NCI-H526 treated with DMSO at 0.1 percent for 48 hours (cell line): ENCODE measurements at places on chromosomes 2 and 18.

DNA sequence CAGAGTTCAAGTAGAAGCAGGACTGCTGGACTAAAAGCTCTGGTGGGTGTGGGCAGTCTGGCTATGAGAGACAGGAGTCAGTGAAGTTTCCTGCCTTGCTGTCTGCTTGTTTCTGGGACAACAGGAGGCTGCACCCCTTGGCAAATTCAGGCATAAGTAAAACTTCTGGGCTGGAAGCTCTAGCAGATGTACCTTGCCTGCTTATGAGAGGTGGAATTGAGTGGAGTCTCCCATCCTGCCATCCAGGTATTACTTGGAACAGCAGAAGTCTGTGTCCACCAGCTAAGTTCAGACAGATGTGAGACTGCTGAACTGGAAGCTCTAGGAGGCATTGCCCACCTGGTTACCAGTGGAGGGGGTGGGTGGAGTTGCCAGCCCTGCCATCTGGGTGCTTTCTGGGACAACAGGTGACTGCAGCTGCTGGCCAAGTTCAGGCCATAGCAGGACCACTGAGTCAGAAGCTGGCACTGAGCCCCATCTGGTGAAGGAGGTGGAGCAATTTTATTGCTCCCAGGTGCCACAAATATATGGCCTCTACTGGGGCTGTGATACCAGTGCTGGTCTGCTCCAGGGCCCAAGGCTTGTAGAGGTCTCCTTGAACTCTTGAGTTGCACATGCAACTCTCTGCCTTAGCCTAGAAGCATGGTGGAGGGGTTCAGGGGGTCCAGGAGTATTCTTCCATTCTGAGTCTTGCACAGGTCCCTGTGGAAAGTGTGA lies 199.4 kb upstream of the FN1 start:
- no peak for DNase-seq

GRCh38 chr2:198135481-198135934 lies 331.1 kb downstream of the PLCL1 start:
- no peak for DNase-seq

DNA sequence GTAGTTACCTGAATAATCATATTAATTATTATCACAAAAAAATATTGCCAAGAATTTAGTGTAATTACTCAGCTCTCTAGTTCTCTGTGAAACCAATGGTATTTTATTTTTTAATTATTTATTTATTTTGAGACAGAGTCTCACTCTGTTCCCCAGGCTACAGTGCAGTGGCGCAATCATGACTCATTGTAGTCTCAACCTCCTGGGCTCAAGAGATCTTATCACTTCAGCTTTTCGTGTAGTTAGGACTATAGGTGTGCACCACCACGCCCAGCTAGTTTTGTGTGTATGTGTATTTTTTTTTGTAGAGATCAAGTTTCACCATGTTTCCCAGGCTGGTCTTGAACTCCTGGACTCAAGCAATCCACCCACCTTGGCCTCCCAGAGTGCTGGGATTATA lies 440.4 kb upstream of the CDH20 start:
- DNase-seq = no peak

DNA sequence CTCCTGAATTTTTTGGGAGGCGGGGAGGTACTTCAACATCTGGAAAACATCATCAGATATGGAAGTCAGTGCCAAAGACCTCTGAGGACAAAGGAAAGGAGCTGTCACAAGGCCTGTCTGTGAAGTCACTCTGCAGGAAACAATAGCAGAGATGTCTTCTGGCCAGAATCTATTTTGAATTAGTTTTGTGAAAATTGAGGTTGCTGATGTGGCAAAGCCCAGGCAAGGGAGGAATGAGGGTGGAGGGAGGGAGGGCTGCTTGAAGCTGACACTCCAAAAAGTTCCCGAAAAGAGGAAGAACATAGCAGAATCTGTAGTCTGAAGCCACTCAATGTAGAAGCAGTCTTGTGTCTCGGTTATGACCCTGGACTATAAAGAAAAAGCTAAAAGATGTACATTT lies 151.1 kb upstream of the LHCGR start:
- no peak for DNase-seq

DNA sequence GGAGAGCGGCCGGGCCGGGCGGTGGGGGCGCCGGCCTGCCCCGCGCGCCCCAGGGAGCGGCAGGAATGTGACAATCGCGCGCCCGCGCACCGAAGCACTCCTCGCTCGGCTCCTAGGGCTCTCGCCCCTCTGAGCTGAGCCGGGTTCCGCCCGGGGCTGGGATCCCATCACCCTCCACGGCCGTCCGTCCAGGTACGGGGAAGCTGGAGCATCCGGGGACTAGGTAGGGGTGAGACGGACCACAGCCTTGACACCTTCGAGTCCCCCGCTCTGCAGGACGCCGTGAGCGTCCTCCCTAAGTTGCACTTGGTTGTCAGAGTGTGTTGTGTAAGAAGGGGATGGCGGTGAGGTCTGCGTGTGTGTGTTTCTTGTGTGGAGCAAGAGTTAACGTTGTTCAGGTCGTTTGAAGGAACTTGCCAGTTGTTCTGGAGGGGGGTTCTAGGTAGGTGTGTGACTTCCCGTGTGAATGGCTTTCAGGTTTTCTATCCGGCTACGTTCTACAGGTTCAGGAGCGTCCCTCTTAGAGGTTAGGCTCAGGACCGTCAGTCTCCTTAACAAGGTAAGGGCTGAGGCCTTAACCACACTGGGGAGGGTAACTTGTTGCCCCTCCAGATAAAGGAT lies 393 bp downstream of the IL1R1 start:
- DNase-seq = no peak

GRCh38 chr2:237729681-237730475 lies 68.7 kb upstream of the RBM44 start:
- DNase-seq = no peak

DNA sequence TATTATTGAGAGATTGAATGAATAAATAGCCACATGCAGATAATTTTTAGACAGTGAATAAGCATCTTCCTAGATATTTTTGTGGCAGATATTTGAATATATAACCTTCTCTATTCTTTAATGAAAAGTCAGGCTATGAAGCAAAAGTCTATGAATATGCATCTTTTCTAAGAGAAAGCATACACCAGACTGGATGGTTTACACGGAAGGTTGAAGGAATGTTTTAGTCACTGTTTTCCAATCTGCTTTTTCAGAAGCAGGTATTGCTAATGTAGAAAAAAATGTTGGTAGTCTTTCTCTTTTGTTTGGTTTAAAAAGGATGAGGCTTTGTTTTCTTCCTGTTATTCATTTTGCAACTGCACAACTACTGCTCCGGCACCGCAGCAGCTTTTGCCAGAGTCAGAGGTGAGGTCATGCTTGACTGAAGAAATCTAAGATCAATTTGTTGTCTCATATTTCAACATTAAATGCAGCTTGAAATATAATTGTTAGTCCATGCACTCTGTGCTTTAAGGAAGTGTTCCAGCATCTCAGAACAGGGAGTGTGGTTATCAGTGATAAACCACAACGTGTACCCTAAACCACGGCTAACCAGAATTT lies 1540.8 kb upstream of the PIK3C3 start:
- DNase-seq = no peak

DNA sequence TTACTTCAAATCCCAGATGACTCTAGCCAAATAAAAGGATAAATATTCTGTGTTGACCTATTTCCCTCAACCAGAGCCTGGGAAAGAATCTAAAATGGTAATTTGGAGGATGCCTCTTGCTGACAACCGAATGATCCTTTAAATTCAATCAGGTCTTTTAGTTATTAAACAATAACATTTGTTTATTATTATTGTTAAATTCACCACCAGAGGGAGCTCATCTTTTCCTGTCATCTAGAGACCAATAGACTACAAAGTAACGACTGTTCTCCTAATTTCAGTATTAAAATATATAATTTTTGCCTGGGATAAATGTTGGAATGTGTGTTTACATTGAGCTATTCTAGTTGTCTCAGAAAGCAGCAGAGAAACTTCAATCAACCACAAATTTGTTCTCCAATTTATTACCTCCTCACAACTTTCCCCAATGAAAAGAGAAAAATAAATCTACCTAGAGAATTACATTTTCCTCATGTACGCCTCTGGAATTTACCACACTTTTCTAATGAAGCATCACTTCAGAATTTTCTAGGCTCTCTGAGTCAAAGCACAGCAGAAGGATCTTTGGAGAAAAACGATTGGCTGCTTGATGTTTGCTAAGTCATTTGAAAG lies 142.7 kb downstream of the SCG2 start:
- DNase-seq = no peak

DNA sequence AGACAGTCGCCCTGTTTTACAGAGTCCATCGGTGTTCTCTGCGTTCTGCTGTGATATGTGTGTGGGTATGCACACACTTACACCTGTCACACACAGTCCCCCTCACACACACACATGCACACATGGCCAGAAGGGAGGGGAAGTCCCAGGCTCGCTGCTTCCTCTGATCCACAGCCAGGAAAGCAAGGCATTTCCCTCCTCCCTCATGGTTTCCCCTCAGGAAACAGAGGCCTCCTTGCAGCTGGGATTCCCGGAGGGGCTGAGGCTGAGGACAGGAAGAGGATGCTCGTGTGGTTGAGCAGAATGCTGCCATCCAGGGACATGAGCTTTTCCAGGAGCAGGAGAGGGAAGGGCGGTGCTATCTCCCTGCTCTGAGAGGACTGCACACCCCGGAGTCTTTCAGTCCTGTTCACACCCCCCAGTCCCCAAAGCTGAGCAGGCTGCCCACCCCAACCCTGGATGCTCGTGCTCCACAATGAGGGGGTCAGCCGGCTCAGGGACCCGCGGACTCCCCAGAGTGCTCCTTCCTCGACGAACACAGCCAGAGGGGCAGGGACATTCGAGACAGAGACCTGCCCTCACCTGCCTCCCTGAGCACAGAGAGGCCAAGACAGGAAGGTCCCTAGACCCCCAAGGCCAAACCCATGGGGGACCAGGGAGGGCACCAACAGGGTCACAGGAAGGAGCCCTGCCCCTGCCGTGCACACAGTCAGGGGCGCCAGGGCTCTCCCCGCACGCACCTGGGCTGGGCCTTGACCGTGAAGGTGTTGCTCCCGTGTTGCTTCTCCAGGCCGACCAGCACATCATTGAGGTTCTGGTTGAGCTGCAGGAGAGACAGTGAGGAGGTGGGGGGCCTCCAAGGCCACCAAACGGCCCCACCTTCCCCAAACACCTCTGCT lies 45.3 kb downstream of the BIN1 start:
- no peak for DNase-seq

GRCh38 chr18:74478880-74479279 lies 17.3 kb upstream of the CNDP2 start:
- DNase-seq = no peak

DNA sequence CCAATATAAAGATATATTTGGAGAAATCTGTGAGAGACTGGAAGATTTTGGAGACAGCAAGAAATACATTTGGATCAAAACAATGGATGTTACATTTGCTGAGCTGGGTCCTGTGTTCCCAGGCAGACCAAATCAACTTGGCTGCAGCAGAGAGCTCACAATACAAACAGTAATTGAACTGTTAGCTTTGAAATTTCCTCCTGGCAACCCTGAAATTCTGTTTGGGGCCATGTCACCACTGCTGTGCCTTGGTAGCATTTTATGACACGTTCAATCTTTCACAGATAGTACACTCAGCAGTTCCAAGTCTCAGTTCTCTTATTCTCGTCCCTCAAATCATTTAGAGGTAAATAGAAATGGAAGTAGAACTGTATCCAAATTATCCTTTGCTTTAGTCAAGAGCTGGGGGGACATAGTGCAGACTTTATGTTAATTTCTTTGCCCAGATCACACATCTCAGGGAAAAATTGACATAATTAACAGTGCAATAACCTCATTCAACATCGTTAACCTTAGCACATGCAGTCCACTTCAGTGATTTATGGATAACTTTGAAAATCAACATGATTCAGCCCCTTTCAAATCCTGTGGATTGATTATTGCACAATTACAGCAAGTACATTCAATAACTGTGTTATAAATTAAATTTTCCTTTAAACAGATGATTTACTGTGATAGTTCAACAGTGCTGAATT lies 277.4 kb upstream of the MC4R start:
- no peak for DNase-seq

DNA sequence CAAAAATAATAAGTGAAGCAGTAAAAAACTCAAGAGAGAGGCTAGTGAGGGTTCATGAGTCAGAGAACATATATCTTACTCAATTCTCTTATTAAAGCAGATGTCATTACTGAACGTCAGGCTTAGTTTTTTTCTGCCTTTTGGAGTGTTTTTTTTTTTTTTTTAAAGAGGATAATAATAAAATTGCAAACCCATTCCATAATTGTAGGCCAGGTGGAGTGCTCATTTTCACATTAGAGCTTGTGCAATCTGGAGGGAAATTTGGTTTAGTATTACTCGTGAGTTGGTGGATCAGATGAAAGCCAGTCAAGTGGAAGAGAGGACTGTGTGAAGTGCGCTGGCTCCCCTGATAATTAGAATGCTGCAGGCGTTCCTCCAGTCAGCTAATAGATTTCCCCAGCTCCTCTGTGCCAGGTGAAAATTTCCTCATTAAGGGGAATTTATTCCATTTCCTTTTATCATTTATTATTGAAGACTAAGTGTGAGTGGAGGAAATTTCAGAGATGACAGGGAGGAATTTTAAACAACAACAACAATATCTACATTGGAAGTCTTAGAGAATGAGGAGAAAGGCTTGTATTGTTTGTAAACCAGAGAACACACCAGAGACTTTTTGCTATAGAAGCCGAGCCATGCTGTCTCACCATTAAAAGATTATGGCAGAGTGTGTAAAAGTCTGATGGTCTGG lies 74.6 kb downstream of the CPS1 start:
- no peak for DNase-seq

DNA sequence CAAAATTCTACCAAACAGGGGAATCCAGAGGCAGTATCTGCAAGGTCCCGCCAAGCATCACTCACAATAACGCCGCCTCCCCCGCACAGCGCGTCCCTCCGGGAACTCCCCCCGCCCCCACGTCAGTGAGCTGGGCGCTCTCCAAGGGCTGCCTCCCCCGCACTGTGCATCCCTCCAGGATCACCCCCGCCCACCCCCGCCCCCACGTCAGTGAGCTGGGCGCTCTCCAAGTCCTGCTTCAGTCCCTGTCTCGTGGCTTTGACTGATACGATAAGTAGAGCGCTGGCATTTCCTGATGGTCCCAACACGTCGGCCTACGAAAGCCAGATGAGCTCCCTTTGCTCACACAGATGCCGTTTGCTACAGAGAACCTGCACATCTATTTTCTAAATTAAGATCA lies 130.7 kb upstream of the TPO start:
- no peak for DNase-seq

DNA sequence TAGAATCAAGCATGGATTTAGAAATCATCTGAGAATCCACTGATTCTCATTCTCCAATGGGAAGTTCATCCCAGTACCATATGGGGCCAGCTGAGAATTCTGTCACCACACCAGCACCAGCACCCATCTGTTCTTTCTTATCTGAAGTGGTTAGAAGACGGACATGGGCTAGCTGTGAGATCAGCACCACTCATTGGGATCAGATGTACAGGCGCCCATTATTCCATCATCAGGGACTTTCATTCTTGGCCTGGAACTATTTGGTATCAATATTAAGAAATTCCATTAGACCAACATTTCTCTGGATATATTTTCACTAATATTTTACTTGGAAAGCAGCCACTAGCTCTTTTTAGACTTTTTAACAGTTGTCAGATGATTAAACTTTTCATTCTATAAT lies 185.9 kb upstream of the LINC00305 start:
- DNase-seq = no peak

- DNase-seq = no peak
These were observed 26.2 kb downstream of the ADI1 start for GRCh38 chr2:3492951-3493614.
